ENCODE measurements at places on chromosomes 12 and 14.

DNA sequence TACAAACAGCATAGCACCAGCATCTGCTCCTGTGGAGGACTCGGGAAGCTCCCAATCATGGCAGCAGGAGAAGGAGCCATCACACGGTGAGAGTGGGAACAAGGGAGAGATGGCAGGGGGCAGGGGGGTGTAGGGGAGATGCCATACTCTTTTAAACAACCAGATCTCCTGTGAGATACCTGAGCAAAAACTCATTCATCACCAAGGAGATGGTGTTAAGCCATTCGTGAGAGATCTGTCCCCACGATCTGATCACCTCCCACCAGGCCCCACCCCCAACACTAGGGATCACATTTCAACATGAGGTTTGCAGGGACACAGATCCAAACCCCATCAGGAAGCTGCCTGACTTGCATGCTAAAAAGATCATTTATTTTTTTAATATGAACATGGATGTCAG lies 499.3 kb downstream of the TMEM132D start:
- DNase-seq = no peak

DNA sequence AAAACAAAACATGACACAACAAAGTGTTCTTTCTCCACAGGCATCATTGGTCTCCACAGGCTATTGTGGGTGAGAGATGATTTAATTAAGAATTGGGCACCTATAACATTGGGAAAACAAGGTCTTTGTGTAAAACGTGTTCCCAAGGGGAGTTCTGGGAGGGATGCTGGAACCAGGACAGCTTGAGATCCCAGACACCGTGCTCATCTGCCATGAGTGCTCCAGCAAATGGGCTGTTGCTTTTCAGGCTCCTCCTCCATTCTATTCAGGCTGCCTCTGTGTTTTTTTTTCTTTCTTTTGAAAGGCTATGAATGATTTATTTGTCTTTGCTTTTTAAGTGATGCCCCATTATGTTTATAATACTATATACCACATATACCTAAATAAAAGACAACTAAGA lies 122.4 kb downstream of the DACT1 start:
- DNase-seq = no peak

DNA sequence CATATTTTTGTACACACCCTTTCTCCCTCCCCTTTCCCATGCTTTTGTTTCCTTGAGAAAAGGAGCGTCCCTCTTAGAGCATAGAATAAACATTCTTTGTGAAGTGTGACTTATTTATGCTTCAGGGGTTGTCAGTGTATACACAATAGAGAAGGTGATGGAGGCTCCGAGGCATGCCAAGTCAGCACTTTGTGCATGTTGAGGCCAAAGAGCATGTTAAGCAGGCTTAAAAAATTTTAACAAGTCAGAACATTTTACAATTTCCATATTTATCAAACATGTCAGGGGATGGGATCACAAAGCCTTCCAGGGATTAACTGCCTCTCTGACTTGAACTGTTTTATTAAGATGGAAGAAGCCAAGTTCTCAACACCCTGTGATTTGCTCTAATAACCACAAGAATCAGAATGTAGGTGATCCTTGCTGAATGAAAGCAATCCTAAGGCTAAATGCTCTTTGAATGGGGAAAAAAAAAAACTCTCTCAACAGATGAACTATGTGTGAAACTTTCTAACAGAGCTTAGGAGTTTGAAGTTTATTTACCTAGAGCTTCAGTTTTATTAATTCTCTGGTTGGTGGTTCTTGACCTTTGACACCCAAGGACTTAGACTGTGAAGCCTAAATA lies 223.1 kb downstream of the RAD51B start:
- no peak for DNase-seq

GRCh38 chr14:99207456-99207855 lies 64.5 kb downstream of the BCL11B start:
- DNase-seq = no peak

DNA sequence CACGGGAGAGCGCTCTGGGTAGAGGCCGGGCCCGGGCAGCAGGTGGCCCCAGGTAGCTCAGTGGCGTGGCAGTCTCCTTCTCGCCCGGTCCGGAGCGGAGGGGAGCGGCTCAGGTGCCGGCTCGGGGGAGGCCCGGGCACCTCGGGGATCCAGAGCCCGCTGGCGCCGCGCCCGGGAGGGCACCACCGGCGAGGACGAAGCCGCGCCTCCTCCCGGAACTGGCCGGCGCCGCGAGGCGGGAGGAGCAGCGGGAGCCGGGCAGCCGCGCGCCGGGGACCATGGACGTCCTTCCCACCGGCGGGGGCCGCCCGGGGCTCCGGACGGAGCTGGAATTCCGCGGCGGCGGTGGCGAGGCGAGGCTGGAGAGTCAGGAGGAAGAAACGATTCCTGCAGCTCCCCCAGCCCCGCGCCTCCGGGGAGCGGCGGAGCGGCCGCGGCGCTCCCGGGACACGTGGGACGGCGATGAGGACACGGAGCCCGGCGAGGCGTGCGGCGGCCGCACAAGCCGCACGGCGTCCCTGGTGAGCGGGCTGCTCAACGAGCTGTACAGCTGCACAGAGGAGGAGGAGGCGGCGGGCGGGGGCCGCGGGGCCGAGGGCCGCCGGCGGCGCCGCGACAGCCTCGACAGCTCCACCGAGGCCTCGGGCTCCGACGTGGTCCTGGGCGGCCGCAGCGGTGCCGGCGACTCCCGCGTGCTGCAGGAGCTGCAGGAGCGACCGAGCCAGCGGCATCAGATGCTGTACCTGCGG lies 21.5 kb upstream of the GNS start:
- DNase-seq = no peak

DNA sequence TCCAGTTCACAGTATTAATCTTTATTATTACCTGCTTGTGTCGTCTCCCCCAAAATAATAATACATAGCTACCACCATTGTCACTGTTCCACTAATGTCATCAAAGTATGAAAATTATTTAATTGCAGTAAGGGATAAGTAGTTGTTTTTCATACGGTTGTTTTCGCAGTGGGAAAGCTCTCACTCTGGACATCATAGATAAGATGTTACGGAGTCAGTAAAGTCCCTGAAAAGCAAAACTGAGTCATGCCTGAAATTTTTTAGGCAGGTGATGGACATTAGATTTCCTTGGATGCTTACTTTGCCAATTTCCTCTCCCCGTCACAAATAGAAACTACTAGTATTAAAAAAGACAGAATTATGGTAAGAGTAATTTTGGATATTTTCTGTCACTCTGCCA lies 13.2 kb downstream of the PNP start:
- DNase-seq = no peak

DNA sequence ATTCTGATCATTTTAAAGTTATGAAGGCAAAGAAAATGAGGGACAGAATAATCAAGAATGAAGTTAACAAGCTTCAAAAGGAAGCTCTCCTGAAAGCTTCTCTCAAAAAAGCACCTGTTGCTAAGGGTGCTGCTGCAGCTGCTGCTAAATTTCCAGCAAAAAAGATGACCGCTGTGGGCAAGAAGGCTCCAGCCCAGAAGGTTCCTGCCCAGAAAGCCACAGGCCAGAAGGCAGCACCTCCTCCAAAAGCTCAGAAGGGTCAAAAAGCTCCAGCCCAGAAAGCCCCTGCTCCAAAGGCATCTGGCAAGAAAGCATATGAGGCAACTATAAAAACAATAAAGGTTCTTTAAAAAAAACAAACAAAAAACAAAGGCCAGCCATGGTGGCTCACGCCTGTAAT lies 52.7 kb upstream of the NR2C1 start:
- no peak for DNase-seq

GRCh38 chr14:96806836-96807235 lies 9.7 kb downstream of the VRK1 start:
- no peak for DNase-seq

DNA sequence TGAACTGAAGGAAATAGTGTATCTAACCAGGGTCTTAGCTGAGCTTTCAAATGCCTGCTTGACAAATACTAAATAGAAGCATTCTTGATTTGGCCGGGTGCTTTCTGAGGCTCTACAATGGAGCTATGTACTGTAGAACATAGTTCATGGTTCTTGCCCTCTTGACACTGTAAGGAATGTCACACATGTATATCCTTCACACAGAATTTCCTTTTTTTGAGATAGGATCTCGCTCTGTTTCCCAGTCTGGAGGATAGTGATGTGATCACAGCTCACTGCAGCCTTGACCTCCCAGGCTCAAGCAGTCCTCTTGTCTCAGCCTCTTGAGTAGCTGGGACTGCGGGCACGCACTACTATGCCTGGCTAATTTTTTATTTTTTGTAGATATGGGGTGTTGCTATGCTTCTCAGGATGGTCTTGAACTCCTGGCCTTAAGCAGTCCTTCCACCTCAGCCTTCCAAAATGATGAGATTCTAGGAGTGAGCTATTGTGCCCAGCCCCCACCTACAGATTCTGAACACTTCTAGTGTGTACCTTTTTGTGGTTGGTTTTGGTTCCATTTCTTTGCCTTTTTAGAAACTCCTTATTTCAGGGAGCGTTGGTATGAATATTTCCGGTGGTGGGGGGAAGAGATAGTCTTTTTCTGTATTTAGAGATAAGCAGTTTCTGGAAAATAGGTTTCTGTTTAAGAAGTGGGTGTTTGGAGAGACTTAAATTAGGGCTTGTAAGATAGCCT lies 4.2 kb downstream of the MLXIP start:
- no peak for DNase-seq

DNA sequence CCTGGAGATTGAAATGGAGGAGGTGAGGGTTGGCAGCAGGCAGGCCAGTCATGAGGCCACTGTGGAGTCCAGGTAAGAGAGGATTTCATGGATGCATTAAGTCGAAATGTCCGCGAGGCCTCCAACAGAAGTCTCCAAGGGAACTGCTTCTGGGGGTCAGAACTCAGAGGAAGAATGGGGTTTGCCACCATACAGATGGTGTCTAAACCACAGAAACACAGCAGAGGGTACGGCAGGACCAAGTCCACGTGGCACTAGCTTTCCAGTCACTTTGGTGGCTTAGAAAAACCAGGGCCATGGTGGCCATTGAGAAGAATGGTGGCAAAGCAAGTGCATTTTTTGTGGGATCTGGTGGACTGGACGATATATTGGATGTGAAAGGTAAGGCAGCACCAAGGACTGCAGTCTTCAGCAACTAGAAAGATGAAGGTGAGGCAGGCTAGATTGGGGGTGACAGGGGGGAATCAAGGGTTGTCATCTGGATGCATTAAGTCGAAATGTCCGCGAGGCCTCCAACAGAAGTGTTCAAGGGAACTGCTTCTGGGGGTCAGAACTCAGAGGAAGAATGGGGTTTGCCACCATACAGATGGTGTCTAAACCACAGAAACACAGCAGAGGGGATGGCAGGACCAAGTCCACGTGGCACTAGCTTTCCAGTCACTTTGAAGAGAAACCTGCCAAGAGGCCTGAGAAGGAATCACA lies 22.5 kb upstream of the TMEM106C start:
- no peak for DNase-seq
